Stimulated activated CD8-positive, alpha-beta memory T cell treated with anti-CD3 and anti-CD28 coated beads, Interleukin-4, amount 100 ng/mL, for 4 hours (primary cell): ENCODE measurements at places on chromosomes 1 and 21.

GRCh38 chr1:115413208-115413607 lies 75.2 kb upstream of the NGF start:
- no peak for DNase-seq

DNA sequence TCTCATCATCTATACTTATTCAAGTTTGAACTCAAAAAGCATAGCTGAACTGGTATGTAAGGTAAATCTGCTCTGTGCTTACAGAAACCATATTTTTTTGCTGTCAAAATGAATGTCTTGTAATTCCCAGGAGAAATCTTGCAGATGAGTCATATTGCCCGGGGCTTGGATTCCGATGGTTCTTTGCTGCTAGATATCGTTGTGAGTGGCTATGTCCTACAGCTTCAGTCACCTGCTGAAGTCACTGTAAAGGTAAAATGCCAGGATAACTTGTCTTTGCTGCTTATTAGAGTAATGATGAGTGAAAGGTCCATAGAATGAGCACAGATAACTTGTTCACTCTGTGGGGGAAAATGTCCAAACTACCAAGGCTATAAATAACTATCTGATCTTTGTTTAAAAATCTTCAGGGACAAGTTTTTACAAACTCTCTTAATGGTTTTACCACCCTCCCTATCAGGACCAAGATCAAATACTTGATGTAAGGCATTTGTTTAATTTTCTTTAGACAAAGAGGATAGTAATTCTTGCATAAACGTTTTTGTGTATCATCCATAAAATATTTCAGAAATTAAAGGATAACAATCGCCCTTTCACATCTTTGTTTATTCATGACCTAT lies 222.3 kb downstream of the TPR start:
- DNase-seq, result no peak

GRCh38 chr21:44375761-44376241 lies 22.4 kb downstream of the TRPM2 start:
- DNase-seq, result no peak

- DNase-seq, result no peak
Observed at GRCh38 chr1:27885114-27885528, 12.8 kb downstream of the THEMIS2 start.

DNA sequence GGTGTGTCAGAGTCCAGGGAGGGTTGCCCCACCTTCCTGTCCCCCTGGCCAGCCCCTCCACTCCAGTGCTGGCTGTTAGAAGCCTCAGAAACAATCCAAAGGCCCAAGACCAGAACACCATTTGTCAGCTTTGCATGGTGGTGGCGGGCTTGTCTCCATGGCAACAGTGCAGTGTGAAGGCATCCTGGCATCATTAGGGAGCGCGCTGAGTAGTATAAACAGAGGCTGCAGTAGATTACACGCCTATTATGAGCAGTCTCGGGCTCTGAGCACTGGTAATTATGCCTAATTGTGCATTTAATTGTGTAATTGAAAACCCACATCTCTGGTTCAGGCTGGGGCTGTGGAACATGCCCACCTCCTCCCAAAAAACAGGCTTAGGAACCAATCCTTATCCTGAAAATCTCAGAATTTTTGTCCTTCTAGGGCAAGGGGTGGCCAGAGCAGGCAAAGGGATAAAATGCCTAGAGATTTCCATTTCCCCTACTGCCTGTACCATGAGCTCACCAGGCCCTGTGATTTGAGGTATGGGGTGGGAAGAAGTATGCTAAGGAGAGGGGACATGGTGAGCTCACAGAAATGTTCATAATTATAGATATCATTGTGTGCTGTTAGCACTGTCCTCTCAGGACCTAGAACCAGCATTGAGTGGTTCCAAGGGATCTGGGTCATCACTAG lies 11.7 kb downstream of the NKAIN1 start:
- no peak for DNase-seq

- no peak for DNase-seq
Observed at GRCh38 chr1:155268630-155269029, 4.7 kb downstream of the CLK2 start.

DNA sequence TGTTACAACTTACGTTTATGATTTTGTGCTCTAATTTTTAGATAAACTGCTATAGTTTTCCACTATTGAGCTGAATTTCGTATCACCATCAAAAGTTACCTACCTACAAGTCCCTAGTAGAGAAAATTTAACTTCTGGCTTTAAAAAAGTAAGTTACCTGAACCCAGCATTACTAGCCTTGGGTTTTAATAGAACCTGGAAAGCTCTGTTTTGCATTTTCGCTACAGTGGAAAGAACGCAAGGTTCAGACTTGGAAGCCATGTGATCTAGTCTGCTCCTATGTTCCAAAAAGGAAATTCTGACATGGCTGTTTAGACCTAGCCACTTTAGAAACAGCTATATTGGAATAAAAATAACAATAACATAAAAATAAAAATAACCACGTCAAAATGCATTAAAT lies 110.5 kb downstream of the SLC45A1 start:
- no peak for DNase-seq

GRCh38 chr1:6385488-6386191 lies 7.9 kb downstream of the ACOT7 start:
- DNase-seq, result no peak

- no peak for DNase-seq
Observed at GRCh38 chr1:6867729-6868659, 82.7 kb downstream of the CAMTA1 start.

GRCh38 chr1:73811798-73812197 lies 386.2 kb downstream of the LRRIQ3 start:
- no peak for DNase-seq

GRCh38 chr1:235342039-235342438 lies 13.7 kb downstream of the GGPS1 start:
- no peak for DNase-seq

DNA sequence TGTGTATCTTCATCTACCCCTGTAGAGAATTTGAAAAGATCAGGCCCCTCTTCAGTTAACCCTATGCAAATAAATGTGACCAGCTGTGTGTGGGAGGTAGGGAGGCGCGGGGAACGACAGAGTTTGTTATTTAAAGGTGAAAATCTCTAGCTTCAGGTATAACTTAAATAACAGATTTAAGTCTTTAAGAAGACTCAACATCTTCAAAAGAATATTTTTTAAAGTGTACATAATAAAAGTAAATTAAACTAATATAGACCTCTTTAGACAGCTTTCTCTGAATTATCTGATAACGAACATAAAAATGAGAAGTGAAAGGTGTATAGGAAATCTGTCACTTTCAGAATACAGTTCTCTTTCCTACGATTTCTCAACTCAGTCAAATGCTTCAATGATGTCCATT lies 16.0 kb downstream of the ANGPTL3 start:
- no peak for DNase-seq

DNA sequence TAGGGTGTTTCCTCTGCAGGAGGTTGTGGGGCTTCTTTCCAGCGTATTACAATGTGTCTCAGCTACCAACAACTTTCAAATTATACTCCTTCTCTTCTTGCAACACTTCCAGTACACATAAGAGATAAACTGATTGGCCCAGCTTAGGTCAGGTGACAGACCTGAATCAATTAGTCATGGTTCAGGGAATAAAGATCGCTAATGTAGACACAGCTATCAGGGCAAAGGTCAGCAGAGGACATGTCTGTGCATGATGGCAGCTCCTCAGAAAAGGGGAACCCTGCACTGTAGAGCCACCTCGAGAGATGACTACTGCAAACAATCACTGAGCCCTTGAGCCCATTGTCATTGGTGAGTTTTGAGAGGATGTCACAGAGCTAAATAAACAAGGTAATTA lies 36.8 kb upstream of the PKN2 start:
- DNase-seq, result no peak

GRCh38 chr1:108502624-108503023 lies 52.5 kb downstream of the NBPF6 start:
- no peak for DNase-seq

- DNase-seq, result no peak
Observed at GRCh38 chr1:237792726-237793125, 98.0 kb downstream of the ZP4 start.

DNA sequence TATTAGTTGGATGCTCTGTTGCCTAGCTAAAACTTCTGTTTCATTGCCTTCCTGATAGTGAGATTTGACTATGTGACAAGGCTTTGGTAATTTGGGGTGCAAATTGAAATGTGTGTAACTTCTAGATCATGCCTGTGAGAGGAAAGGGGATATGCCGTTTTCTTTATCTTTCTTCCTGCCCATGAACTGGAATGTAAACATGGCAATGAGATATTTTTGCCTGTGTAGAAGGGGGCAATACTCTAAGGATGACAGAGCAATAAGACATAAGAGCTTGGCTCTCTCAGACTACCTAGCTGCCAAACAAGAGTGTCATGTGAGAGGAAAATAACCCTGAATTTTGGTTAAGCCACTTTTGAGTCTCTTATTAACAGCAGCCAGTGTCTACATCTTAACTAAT lies 49.7 kb downstream of the RAP1A start:
- no peak for DNase-seq

GRCh38 chr1:185838111-185838510 lies 103.9 kb downstream of the HMCN1 start:
- no peak for DNase-seq

GRCh38 chr1:8763888-8764287 lies 53.6 kb downstream of the RERE start:
- DNase-seq, result no peak

DNA sequence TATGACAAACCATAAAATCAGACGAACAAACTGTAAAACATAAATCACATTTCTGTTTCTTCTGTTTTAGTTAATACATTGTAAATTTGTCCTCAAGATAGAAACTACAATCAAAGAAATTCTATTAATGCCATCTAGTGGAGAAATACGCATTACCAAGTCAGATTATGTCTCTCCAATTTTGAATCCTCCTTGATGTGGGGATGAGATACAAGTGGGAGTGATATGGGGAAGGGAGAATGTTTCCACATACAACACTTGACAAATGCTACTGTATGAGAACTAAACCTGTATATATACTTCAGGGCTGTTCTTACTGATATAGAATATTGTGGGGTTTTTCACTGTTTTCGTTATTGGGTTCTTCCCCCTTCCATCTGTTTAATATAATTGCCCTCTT lies 2.6 kb downstream of the HFM1 start:
- no peak for DNase-seq

- no peak for DNase-seq
Observed at GRCh38 chr21:42913476-42913875, 12.0 kb downstream of the ERVH48-1 start.

DNA sequence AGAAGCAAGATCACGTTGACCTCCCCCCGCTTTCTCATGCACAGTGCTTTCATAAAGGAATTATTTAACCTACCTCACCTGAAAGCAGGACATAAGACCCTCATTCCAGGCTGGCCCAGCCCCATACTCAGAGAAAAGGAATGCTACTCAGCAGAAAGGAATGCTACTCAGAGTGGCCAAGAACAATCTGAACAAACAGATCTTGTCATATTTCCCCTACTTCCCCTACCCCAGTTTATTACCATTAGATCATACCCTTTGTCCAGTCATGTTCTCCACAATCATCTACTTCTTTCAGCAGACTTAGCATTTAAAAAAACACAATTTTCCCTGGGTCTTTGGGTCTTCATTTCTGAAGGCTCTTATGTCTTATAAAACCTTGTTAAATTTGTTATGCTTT lies 89.8 kb downstream of the SLC16A1 start:
- DNase-seq, result no peak

- DNase-seq, result no peak
Observed at GRCh38 chr1:100580446-100580845, 42.5 kb downstream of the GPR88 start.

DNA sequence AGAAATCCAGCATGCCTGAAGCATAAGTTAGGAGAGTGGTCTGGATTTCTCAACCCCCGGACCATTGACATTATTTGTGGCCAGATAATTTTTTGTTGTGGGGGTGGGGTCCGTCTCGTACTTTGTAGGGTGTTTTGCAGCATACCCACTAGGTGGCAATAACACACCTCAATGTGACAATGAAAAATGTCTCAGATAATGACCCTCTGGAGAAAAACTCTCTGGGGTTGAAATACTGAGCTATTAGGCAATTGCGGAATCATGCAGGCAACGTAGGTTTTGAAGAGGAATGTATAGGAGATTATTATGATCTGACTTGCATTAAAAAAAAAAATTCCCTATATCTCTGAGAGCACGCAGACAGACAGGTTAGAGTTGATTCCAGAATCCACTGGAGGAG lies 25.3 kb upstream of the RRP15 start:
- DNase-seq, result no peak

- DNase-seq, result no peak
Observed at GRCh38 chr1:211532088-211532444, 40.1 kb upstream of the RD3 start.

DNA sequence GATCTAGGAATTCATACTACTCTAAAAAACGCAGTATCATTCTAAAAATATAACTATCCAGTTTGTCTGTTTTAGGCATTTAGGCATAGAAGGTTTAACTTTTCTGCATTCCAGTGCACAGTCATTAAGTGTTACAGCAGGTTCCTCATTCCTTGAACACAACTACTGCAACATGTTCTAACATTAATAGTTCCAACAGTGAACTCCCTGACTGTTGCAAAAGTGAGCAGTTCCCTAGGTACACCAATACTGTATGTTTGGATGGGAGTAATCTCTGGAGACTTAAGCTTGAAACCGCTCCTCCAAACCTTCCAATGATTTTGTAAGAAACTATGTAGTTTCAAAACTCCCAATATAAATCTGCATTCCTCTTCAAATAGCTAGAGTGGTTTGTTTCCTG lies 46.2 kb downstream of the UCHL5 start:
- DNase-seq, result no peak

DNA sequence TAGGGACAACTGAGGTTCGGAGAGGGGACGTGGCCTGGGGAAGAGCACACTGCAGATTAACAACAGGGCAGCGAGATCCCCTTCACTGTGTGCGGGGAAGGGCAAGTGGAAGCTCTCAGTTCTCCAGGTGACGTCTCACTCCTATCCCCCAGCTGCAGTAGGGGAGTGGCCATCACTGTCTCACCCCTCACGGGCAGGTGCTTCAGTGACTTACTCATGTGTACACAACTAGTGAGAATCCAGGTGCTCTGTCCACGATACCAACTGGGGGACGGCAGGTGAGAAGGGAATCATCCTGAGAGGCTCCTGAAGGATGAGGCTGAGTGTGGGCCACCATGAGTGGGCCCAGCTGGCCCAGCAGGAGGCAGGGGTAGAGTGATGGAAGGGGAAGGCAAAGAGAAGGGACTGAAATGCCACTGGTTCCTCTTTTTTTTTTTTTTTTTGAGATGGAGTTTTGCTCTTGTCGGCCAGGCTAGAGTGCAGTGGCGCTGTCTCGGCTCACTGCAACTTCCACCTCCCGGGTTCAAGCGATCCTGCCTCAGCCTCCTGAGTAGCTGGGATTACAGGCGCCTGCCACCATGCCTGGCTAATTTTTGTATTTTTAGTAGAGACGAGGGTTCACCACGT lies 25.9 kb downstream of the RHBG start:
- DNase-seq, result no peak

GRCh38 chr1:206690516-206690915 lies 5.8 kb downstream of the MAPKAPK2 start:
- DNase-seq, result no peak

GRCh38 chr21:28922368-28922767 lies 70.3 kb downstream of the LTN1 start:
- no peak for DNase-seq

- no peak for DNase-seq
Observed at GRCh38 chr1:151606384-151606783, 5.5 kb upstream of the SNX27 start.
